ENCODE measurements at places on chromosomes 11 and 22.

GRCh38 chr11:73414977-73415651 lies 38.9 kb downstream of the RELT start:
- DNase-seq, result no peak

- DNase-seq, result no peak
These were observed 16.4 kb downstream of the ZBED4 start for GRCh38 chr22:49869845-49870712.

GRCh38 chr11:117898059-117898458 lies 21.6 kb upstream of the FXYD6 start:
- no peak for DNase-seq

- DNase-seq, result no peak
These were observed 28.6 kb downstream of the LIF start for GRCh38 chr22:30217698-30218560.

DNA sequence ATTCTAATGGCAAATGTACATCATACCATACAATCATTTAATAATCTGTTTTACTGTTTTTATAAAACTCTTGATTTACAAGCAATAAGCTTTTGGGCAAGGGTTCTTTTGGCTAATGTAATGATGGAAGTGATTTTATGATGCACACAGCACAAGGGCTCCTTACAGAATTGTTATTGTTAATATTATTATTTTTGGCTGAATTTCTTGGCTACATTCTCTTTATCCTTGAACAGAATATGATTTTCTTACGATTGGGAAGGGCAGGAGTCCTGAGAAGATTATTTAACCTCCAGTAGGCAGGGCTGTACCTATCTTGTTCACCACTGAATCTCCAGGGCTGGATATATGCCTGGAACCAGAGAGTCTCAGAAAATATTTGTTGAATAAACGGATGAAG lies 70.4 kb upstream of the ARHGAP20 start:
- DNase-seq, result no peak

DNA sequence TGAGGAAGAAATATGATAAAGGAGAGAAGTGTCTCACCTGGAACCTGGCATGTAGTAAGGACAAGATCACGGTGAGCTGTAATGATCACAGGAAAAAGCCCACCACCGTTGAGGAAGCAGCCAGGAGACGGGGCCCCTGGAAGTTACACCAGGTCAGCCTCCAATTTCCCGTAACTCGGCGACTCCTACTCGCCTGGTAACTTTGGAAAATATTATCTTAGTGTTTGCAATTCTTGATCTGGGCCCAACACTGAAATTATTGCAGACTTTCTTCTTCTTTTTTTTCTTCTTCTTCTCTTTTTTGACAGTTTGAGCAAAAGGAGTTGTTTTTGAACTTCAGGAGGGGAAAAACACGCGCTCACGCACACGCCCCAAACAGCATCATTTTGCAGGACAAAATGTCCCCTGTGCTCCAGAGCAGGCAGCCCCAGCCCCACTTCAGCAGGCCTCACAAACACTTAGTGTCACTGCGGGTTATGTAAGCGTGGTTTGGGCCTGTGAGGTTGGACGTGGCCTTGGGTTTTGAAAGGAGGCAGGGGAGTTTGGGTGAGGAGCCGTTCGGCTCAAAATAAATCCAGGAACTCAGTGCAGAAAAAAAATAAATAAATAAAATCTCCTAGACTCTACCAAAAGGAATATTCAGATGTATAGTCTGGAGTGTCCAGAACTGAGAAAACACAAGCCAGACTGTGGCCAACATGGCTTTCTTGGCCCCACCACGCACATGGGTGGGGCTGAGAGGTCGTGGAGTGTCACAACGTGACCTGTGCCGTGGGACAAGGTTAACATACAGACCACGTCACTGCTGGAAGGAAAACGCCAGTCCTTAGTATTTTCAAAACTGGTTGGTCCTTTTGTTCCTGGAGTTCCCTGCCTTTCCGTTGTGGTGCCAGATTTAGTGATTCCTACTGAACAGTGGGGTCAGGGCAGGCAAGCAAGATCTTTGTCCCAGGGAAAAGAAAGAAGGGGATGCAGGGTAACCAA lies 26.3 kb upstream of the MN1 start:
- no peak for DNase-seq

DNA sequence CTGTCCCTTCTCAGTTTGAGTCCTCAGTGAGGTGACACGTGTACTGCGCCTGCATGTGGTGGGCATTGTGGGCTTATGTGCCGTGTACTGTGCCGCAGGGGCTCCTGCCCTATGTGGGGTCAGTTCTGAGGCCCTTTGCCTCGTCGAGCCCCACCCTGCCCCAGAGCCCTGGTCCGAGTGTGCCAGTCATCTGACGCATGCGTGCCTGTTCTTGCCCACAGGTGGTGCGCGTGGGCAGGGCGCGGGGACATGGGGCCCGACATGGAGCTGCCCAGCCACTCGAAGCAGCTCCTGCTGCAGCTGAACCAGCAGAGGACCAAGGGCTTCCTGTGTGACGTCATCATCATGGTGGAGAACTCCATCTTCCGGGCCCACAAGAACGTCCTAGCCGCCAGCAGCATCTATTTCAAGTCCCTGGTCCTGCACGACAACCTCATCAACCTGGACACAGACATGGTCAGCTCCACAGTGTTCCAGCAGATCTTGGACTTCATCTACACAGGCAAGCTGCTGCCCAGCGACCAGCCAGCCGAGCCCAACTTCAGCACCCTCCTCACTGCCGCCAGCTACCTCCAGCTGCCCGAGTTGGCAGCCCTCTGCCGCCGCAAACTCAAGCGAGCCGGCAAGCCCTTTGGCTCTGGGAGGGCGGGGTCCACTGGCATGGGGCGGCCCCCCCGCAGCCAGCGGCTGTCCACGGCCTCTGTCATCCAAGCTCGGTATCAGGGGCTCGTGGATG lies 22.3 kb upstream of the TMEM191C start:
- DNase-seq, result no peak

DNA sequence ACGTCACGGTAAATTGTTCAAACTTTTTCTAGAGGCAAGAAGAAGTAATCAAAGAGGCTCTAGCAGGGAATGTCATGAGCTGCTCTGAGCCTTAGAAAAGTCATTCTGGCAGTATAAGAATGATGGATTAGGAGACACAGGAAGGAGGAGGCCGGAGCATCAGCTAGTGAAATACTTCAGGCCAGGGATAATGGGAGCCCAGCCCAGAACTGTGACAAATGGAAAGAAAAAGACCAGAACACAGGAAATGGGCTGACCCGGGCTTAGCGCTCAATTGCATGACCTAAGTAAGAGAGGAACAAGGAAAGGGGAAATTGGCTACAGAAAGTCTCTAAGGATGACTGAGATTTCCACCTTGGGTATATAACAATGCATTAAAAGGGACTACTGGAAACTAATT lies 108.6 kb downstream of the LARGE1 start:
- DNase-seq, result no peak

Data from cortex of kidney (tissue), 1 donor.